ENCODE measurements at places on chromosomes 16 and 17.

DNA sequence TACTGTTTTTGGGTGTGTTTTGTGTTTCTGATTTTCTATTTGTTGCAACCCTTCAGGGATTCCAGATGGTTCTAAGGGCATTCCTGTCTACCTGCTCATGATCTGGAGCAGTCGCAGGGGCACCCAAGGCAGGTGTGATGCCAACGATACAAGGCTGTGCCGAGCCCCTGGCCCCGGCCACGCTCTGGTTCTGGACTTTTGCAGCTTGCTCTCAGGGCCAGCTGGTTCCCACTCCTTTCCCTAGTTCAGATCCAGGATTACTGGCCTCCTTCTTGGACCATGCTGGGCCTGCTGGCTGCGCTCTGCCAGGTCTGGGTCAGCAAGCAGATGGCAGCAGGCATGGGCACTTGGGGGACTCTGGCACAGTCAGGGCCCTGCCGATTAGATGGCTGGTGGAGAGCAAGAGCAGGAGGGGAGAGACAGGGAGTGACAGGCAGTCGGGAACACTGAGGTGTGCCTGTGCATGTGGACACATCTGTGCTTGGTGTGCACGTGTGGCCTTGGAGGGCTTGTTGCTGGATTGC, 15.2 kb upstream of the RAP1GAP2 start:
- no peak for DNase-seq

DNA sequence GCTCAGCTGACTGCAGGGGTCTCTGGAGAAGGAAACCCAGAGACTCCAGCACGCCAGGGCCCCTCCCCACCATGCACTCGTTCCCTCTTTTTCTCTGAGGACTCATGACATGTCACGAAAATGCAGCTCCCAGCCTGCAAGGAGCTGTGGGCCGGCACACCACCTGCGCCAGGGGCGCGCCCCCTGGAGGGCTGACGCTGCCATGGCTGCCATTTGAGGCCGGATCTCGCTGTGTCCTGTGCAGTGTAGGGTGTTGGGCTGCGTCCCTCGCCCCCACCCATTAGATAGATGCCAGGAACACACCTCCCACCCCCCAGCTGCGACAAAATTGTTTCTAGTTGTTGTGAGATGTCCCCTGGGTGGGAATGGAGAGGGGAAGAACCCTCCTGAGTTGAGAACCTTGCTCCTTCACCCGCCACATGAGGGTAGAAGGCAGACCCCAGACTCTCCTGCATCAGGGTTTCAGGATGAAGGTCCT, 8.2 kb downstream of the SYNGR2 start:
- no peak for DNase-seq

GRCh38 chr17:83132251-83133081, 53.1 kb downstream of the METRNL start:
- no peak for DNase-seq

DNA sequence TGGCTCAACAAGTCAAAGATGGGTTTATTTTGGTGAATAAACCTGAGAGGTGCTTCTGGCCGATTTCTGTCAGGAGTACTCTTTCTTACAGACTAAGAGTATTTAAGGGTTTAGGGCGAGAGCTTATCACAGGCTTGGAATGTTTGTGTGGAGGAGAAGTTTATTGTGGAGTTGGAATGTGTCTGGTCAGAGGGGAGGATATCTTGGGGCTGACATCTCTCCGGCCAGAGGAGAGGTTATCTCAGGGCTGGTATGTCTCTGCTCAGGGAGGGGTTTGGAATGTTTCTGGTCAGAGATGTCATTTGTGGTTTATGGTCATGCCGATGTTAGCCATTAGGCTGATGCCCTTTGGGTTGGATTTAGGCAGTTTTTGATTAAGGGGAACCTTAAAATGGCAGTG, 236.4 kb upstream of the EEF2KMT start:
- no peak for DNase-seq

GRCh38 chr17:34252095-34252443, 3.0 kb upstream of the CCL2 start:
- peak; percentile 30 for DNase-seq

DNA sequence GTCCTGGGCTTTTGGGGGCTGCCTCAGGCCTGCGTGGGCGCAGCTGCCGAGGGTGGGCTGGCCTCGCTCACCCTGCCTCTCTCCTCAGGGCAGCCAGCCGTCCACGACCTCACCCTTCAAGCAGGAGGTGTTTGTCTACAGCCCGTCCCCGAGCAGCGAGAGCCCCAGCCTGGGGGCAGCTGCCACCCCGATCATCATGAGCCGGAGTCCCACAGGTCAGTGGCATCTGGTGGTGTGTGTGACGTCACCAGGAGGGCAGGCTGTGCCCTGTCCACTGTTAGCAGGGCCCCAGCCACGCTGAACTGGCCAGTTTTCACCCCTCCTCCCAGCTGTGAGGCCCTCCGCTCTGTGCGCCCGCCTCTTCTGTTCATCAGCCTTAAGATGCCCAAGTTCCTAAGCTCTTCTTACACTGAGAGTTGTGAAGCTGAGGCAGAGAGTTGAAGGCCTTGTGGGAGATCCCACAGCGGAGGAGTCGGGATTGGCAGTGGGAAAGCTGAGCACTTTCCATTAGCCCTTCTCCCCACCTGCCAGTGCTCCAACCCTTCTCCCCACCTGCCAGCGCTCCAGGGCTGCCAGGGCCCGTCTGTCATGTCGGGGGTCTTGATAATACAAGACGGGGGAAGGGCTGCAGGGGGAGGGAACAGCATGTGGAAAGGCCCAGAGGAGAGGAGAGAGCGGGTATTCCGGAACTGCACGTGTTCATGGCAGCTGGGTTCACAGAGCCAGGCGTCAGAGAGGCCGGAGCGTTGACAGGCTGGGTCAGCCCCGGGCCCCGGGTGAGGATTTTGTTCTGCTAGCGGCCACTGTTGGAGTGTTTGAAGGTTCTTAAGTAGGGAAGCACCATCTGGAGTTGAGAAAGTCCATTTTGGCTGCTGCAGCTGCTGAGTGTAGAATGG, 36.3 kb downstream of the OR1D5 start:
- no peak for DNase-seq

DNA sequence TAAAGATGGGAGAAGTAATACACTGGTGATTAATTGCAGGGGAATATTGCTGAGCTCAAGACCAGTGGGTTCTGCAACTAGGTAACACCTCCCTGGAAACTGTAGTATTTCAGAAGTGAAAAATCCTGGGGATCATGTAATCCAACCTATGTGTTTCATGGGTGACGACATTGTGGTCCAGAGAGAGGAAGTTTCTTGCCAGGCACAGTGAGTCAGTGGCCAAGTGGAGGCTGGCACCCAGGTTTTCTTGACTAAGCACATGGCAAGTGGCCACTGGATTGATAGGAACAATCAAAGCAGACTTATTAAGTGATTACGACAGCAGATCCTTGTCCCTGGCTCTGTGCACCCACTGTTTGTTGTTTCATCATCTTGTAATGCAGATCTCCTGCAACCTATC, 14.6 kb upstream of the CIITA start:
- no peak for DNase-seq

GRCh38 chr17:81922566-81923301, 4.8 kb upstream of the SIRT7 start:
- DNase-seq: no peak

GRCh38 chr17:20218272-20218671, 209.1 kb downstream of the SPECC1 start:
- DNase-seq: no peak

DNA sequence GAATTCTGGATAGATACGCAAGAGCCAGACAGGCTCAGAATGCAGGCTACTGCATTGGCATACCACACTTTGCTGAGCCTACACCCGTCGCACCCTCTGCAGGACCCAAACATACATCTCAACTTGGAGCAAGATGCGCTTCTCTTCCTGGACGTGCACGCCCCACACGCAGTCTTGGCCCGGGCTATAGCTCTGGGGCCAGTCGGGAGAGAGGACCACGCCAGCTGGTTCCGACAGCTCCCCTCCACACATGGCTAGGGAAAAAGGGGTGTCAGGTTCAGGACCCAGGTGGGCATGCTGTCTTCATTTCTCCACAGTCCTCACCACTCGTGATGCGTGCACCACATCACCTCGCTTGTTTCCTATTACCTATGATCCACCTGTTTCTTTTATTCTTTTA, 15.1 kb upstream of the CDIPT start:
- DNase-seq: no peak

DNA sequence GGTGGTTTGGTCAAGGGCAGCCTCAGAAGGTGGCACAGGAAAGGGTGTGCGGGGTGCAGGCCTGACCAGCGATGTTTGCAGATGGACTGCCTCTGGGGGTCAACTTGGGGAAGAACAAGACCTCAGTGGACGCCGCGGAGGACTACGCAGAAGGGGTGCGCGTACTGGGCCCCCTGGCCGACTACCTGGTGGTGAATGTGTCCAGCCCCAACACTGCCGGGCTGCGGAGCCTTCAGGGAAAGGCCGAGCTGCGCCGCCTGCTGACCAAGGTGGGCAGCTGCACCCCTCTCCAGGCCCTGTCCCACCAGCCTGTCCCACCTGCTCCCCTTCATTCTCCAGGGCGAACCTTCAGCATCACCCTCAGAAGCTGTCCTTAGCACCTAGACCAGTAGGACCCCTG, 12.5 kb downstream of the DHODH start:
- no peak for DNase-seq

DNA sequence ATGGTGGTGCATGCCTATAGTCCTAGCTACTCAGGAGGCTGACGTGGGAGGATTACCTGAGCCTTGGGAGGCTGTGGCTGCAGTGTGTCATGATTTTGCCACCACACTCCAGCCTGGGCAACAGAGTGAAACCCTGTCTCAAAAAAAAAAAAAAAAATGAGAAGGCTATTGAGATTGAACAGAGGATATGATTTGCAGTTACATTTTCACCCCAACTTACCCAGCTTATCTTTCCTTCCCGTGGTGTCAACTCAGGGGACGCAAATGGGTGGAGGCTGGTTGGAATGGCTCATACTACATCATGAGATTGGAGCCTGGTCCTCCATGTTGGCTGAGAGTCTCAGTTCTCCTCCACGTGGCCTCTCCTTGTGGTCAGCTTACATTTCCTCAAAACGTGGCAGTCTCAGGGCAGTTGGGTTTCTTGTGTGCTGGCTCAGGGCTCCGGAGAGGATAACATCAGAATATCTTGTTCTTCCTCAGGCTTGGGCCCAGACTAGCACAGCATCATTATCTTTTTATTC, 17.2 kb upstream of the NSMCE1 start:
- no peak for DNase-seq

GRCh38 chr17:11742886-11743285, 144.6 kb downstream of the DNAH9 start:
- DNase-seq: no peak

DNA sequence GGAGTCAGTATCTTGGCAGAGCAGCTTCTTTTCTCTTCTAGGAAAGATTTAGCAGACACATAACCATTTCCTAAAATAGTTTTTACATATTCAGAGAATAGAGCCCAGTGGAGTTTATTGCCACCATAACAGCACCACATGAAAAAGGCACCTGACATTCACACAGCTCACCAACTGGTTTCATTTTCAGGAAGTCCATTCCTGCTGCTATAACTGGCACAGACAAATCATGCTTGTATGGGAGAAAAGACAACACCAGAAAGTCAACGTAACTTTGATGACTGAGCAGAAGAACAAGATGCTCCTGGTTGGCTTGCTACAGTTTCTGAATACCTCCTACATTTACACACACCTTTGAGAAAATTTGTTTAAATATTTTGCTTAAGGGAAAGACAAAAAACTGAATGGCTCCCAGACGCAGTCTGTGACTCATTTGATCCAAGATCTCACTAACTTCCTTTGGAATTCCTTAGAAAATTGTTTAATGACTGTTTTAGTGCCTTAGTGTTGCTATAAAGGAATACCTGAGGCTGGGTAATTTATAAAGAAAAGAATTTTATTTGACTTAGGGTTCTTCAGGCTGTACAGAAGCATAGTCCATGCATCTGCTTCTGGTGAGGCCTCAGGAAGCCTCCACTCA, 1380.6 kb downstream of the CDH8 start:
- no peak for DNase-seq

DNA sequence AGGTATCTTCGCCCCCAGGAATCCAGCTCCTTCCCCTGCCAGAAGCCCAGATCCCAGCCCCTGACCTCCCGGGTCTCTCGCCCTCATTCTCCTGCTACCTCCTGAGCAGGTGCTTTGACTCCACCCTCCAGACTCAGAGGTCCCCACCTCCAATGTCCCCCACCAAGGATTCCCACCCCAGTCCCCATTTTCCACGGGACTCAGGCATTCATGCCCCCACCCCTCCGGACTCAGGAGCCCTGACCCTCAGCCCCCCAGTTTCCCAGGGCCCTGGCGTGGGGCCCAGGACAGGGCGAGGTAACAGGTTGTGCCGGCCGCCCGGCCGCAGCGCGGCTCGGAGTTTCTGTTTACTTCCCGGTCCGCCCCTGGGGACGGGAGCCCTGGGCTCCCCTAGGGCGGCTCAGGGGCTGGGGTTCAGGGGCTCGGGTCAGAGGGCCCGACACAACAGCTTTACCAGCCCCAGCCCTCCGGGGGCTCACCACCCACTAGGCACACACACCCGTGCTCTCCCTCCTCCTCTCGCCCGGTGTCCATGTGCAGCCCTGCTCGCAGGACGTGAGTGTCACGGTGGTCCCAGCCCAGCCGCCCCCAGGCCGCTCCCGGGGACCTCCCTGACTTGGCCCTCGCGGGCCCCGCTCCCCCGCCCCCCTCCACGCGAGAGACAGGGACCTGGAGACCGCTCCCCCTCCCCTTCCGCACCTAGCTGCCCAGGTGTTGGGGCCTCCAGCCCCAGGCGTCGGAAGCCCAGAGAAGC, 595 bp downstream of the BICDL2 start:
- DNase-seq: no peak

DNA sequence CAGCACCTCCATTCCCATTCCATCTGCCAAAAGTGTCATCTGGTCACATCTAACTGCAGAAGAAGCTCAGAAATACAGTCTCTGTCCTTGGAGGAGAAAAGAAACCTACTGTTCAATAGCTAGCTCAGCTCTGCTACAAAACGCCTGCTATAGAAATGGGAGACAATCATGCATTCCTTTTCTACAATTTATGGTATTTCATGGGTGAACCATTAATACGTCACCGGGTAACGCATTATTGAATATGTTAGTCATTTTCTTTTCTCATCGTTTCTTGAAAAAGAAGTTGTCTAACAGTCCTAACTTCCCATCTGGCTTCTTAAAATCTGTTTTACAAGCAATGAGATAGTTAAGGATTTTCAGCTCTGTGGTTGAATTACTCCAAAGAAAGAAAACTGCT, 496.7 kb upstream of the RBFOX1 start:
- no peak for DNase-seq

- peak; percentile 61 for DNase-seq
Observed at GRCh38 chr16:23149267-23149992, at the start of gene USP31. TSS of gene USP31 (minus strand) at chr16:23149452. CDS start at chr16:23149270, 182 bp downstream.

DNA sequence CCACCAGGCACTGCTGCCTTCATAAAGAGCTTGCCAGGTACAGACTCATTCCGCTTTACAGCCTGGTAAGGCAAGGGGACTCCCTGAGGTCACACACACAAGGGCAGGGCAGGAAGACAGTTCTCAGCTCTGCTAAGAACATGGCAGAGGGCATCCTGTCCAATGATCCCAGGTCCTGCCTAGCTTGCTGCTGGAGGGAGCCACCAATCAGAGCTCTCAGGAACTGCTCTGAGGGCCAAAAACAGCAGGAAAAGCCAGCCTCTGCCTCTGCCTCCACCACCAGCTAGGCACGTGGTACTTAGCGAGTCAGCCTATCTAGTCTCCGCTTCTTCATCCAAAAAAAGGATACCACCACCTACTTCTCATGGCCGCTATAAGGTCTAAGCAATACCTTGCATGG, 66.1 kb downstream of the GTF3C1 start:
- no peak for DNase-seq

Data from GM12864 (cell line).